ENCODE measurements at places on chromosomes 7 and 10.

DNA sequence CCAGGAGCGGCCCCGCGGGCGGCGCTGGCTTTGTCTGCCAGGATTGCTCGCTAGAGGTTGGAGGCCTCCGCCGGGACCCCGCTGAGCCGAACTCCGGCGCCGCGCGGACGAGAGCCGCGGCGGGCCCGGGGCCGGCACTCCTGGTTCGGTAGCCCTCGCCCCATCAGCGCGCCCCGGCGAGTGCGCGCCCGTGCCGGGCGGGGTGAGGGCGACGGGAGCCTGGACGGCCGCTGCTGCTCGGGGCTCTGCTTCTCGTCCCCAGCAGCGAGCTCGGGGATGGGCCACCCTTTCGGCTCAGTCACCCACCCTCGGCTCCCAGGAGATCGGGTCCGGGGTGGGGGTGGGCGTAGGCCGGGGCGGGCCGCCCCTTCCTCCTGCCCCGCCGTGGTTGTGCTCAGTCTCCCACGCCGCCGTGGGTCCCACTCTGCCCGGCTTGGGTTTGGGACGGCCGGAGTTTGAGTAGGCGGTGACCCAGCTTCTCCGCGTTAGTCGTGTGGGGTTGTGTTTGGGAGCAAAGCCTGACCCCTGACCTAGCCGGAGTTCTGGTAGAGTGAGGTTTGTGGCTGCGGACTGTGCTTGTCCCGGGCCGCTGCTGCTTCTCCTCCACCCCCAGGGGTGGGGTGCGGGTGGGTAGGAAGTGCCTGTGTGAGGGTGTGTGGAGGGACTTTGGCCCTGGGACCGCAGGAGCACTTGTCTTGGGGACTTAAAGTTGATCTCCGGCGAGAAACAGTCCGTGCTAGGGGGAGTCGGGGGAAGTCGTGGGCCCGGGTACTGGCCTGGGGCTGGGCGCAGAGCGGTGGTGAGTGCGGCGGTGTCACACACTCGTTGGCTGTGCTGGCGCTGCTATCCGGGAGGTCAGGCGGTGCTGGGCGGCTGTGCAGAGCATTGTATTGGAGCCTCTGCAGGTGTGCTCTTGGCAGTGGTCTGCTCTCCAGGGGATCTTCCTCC, 677 bp downstream of the TSPAN14 start:
- DNase-seq: no peak

GRCh38 chr10:5737352-5737751, 52.7 kb downstream of the TASOR2 start:
- no peak for DNase-seq

GRCh38 chr10:130887170-130887569, 424.4 kb downstream of the TCERG1L start:
- DNase-seq: no peak

- no peak for DNase-seq
Observed at GRCh38 chr10:53598914-53599313, 826.3 kb upstream of the MBL2 start.

GRCh38 chr10:987620-987869, 689 bp upstream of the GTPBP4 start:
- no peak for DNase-seq

DNA sequence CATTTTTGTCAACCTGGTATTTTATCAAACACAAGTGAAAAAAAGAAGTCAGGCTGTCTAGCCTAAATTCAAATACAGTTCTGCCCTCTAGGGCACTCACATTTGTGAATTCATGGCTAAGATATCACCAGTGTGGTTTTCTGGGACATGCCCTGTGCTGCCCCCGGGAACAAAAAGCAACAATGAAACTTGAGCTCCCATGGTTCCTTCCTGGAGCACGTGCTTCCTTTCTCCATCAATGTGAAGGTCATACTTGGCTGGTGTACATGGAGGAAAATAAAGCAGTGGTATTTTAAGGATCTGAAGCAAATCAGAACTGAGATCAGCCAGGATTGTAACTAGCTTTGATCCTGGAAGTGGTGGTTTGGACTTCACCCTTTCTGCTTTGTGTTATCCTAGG, 128.9 kb upstream of the FRMD4A start:
- no peak for DNase-seq

- no peak for DNase-seq
Observed at GRCh38 chr7:141785706-141786552, 4.1 kb upstream of the TAS2R5 start.

GRCh38 chr7:2912684-2913439, 68.8 kb upstream of the GNA12 start:
- no peak for DNase-seq

- DNase-seq: no peak
Observed at GRCh38 chr10:77176232-77176631, 461.4 kb downstream of the KCNMA1 start.

DNA sequence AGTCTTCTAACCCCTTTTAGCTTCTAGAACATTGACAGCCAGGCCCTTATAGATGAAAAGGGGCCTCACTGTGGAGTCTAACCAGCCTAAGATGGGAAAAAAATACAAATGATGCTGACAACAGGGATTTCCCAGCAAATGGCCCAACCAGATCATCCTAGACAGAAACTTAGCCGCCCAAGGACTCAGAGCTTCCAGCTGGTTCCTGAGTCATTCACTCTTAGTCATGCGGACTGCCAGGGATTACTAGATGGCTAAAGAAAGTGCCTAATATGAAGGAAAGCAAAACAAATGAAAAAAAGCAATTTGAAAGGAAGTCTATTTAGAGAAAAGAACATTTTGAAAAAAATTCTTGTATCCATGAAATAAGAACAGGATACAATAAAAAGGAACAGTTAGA, 23.7 kb downstream of the TSPAN14 start:
- DNase-seq: no peak

DNA sequence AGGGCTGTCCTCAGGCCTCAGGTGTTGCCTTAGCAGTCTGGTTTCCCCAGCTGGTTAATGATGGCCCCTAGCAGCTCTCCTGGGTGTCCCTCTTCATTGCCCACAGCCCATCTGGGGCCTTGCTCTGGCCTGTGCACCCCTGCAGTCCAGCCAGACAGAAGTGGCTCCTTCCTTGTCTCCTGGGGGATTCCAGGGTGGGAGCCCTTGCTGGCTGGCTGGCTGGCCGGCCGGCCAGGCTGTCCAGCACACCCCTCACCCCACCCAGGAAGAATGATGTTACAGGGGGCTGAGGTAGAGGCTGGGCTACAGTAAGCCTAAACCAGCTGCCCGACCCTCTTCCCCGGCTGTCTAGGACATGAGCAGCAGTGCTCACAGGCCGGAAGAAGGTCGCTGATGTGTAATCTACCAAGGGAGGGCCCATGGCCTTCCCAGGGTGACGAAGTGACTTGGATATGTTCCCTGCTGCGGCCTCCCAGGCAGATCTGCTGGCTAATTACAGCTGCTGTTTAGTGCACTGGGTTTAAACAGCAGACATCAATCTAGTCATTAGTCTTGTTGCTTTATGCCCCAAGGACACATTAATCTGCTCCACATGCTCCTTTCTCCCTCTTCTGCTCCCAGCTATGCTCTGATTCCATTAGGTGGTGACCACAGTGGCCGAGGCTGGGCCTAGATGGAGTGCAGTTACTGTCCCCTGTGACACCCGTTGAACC, 53.8 kb upstream of the LRRC4 start:
- DNase-seq: no peak

GRCh38 chr7:46534664-46535588, 613.9 kb upstream of the IGFBP3 start:
- no peak for DNase-seq

DNA sequence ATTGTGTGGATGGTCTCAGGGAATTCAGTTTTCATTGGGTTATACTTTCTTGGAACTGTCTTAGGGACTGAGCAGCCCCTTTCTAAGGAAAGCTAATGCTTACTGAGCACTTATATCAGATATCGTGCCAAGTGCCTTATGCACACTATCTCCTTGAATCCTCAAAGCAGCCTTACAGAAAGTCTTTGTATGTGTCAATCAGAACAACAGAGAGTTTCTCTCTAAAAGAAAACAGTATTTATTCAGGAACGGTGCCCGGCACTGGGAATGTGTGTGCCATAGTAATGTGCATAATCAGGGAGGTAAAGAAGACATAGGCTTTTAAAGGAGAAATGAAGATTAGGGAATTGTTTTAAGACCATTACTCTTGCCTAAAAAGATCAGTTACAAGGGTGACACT, 17.3 kb downstream of the ANTXRL start:
- no peak for DNase-seq

DNA sequence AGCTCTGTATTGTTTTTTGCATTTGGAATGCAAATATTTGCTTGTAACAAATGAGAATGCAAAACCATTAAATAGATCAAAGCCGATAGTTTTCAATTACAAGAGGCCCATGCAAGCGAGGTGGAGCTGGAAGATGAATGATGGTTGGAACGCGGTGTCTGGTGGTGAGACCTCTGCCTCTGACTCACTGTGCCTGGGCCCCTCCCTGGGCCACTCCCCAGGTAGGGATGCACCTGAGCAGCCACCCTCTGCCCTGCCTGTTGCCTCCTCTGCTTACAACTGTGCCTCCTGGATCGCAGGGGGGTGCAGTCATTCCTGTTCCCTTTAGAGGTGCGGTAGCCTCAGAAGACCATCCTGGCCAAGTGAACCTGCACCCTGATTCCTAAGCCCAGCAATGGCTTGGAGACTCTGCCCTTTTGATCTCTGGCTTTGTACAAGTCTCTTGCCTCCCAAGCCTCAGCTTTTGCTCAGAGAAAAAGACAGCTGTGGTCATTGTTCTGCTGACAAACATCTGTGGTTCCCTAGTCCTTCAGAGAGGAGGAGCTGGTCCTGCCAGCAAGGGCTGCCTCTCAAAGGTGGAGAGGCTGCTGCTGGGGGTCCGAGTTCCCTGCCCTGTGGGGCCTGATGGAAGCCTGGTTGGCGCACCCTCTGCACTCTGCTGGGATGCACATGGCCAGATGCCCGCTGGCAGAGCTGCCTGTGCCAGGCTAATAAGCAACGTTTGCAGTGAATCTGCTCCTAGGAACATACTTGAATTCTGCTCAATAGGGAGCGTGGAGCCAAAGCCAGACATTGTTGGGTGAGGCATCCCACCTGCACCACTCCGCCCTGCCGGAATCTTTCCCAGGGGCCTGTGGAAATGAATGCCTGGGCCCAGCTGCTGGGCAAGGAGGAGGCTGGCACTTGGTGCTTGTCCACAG, 126.3 kb upstream of the TCERG1L start:
- DNase-seq: no peak

GRCh38 chr10:110460111-110460809, 37.4 kb upstream of the DUSP5 start:
- DNase-seq: no peak

DNA sequence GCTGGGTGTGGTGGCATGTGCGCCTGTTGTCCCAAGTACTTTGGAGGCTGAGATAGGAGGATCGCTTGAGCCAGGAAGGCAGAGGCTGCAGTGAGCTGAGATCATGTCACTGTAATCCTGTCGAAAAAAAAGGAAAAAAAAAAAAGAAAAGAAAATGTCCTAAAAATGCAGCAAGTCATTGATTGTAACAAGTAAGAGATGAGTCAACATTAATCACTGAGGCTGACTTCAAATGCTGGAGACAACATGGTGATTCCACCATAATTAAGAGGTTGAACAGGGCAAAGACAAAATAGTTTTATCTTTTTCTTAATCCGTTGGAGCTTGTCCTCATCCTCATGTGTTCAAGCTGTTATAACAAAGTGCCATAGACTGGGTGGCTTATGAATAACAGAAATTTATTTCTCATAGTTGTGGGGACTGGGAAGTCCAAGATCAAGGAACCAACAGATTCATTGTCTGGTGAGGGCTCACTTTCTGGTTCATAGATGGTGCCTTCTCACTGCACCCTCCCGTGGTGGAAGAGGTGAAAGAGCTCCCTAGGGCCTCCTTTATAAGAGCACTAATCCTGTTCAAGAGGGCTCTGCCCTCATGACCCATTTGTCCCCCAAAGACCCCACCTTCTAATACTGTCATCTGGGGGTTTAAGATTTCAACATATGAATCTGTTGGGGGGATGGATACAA, 60.3 kb downstream of the TBXAS1 start:
- no peak for DNase-seq

- no peak for DNase-seq
Observed at GRCh38 chr7:70285854-70286253, 687.6 kb downstream of the AUTS2 start.

GRCh38 chr10:63217120-63217605, 84.0 kb downstream of the NRBF2 start:
- no peak for DNase-seq

GRCh38 chr7:137716061-137716460, 130.7 kb downstream of the DGKI start:
- no peak for DNase-seq

- DNase-seq: no peak
Observed at GRCh38 chr10:127612-128432, 7.4 kb upstream of the ZMYND11 start.

GRCh38 chr7:158805937-158806336, 23.4 kb downstream of the ESYT2 start:
- DNase-seq: no peak

DNA sequence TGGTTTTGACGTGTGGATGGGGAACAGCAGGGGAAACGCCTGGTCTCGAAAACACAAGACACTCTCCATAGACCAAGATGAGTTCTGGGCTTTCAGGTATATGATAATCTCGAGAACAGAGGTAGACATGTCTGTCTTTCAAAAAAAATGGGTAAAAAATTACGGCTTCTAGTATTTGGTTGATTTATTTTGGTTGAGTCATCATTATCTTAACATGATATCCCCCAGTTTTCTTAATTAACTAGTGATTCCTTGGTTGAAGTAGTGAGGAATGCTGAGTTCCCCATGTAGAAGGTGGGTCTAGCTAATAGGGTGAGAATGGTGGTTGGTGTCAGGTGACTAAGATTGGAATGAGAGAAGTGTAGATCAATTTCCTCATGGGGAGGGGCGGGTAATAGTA, 10.7 kb downstream of the LIPM start:
- no peak for DNase-seq

GRCh38 chr7:85737426-85737825, 550.6 kb upstream of the SEMA3D start:
- no peak for DNase-seq

DNA sequence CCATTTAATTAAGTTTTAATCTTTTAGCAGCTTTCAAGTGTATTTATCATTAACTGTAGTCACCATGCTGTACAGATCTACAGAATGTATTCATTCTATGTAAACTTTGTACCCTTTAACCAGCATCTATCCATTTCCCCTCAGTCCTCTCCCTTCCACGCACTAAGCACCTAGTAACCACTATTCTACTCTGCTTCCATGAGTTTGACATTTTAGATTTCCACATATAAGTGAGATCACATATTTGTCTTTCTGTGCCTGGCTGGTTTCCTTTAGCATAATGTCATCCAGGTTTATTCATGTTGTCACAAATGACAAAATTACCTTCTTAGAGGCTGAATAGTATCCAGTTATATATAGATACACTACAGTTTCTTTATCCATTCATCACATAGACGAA, 79.7 kb downstream of the BTAF1 start:
- DNase-seq: no peak

GRCh38 chr7:117555260-117555659, 75.4 kb downstream of the CFTR start:
- DNase-seq: no peak

DNA sequence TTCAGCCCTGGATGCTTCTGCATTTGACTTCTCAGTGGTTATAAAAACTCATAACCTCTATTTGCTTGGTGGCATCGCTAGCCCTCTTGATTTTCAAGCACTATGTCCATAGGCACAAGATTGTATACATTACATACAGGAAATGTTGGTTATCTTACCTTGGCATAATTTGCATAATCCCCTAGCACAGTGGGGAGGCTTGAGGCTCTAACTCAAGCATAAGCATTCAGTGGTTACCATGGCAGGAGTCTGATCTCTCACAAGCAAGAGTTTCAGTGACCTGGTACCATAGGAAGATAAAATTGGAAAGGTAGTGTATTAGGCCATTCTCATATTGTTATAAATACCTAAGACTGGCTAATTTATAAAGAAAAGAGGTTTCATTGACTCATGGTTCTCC, 121.8 kb downstream of the PLXDC2 start:
- DNase-seq: no peak

Data from vagina (tissue), 2 donors.